ENCODE measurements at places on chromosomes 5 and 9.

GRCh38 chr9:123761905-123762605, 167.9 kb downstream of the DENND1A start:
- no peak for DNase-seq

DNA sequence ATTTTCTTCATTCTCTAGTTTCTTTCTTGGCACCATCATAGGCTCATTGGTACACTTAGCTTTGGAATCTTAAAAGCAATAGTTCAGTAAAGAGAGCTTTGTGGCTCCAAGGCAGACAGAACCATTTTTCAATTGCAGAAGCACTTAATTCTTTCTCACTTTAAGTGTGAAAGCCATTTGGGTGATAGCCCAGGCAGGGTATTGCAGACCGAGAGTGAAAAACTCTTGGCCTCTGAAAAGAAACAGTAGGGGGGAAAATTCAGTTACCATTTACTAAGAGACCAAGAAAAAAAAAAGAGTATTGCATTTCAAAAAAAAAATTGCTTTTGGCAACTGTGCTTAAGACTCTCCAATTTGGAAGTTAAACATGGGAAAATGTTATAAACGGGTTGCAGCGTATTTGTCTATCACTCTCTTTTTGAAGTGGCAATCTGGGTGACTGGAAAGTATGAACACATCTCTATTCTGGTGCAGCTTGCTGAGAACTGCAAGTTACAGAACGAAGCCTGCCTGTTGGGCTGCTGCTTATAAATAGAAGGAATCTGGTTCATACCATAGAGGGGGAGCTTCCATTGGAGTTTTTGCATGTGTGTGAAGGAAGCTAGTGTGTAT, 170.5 kb downstream of the TLE4 start:
- DNase-seq, result no peak

DNA sequence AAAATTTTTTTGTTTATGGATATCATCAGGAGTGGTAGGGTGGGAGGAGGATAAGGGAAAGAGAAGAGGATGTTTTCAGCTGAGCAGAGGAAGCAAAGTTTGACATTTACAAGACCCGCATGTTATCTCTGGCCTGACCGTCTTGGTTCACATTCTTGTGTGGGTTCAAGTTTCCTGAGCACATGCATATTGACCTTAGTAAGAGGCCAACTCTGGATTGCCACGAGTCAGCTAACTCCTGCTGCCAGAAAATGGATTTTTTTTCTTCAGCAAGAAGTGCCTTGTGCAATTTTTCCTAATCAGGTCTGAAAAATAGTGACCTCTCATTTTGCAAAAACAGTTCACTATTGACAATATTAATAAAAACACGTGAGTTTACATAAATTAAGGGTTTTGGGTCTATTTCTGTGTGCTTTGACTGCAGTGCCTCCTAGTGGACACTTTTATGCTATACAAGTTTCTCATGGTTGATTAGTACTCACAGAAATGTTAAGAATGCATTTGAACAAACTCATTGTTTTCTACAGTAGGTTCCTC, 27.1 kb upstream of the BASP1 start:
- peak; percentile 60 for DNase-seq

DNA sequence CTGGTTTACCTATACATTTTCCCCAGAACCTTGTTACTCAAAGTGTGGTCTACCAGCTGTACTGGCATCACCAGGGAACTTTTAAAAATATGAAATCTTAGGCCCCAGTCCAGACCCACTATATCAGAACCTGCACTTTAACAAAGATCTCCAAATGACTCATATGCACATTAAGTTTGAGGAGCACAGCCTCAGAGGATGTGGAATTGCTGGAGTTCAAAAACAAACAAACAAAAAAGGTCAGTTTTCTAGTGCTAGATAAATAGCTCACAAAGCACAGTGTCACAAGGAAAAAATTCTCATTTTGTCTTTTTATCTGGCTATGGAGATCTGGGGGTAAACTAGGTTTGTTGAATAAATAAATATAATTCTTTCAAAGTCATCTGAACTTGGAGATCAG, 68.9 kb upstream of the ANKRD55 start:
- no peak for DNase-seq

- DNase-seq, result no peak
Measured at GRCh38 chr9:127589955-127590370, 22.1 kb upstream of the STXBP1 start.

DNA sequence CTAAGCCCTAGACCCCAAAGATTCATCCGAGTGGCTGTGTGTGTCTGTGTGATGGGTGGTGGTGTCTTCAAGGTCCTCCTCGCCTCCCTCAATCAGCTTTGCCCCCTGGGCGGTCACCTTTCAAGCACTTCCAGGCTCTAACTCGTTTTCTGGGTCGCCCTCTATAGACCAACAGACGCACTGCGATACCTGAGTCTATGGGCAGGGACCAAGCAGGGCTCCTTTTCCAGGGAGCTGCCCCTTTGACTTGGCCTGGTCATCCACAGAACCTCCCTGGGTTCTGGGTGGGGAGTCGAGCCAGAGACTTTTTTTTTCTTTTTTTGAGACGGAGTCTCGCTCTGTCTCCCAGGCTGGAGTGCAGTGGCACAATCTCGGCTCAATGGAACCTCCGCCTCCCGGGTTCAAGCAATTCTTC, 1.1 kb downstream of the SLC27A4 start:
- no peak for DNase-seq

DNA sequence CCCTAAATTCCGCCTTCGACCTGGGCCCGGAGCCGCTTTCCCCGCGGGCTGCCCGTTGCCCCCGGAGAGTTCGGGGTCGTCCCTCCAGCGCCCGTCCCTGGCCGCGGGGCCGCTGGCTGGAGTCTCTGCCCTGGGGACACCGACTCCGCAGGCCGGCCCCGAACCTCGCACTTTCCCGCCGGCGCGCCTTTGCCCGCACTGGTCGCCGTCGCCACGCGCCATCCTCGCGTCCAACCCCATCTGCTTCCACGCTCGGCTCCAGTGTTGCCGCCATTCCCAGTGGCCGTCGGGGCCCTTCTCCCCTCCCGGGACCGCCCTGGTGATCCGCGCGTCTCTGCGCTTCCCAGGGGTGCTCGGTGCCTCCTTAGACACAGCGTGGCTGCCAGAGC, 11.0 kb downstream of the LHX3 start:
- no peak for DNase-seq

DNA sequence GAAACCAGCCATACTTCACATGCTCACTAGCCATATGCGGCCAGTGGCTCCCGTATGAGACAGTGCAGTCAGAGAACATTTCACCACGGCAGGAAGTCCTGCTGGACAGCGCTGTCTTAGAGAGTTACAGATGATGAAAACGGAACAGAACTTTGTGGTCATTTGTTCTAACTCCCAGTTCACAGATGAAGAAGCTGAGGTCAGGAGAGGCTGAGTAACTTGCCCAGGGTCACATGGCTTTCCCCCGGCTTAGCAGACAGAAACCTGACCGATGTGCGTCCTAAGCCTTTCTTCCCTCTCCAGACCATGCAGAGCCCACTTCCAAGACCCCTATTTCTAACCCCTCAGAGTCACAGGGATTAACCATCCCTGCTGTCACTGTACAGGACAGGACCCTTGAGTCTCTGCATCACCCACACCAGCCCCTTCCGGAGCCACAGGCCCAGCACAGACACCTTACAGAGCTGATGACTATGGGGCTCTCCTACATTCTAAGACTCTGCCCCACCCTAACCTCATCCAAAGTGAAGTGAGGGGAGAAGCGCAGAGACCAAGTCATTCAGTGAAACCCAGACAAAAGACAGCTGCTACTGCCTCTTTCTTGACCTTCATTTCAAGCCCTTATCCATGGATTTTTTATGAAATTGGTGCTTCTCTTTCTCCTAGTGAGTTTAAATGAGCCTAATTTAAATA, 86.9 kb downstream of the PTPN3 start:
- no peak for DNase-seq

- DNase-seq, result no peak
Measured at GRCh38 chr5:123093111-123093600, 4.1 kb downstream of the PRDM6 start.

DNA sequence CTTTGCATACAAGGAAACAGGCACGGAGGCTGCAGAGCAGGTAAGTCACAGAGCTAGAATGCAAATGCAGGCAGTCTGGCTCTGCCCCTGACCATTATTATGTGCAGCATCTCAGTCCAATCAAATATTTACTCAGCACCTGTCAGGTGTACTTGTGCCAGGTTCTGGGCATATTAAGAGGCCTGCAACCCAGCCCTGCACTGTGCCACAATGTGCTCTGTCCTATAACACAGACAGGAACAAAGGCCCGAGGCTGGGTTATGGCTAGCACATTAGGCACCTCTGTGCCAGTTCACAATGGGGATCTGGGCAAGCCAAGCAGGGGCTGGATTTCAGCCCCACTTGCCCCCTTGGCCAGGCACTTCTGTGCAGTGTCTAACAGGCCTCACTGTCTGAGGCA, 14.0 kb downstream of the ARL15 start:
- DNase-seq, result peak; percentile 11

DNA sequence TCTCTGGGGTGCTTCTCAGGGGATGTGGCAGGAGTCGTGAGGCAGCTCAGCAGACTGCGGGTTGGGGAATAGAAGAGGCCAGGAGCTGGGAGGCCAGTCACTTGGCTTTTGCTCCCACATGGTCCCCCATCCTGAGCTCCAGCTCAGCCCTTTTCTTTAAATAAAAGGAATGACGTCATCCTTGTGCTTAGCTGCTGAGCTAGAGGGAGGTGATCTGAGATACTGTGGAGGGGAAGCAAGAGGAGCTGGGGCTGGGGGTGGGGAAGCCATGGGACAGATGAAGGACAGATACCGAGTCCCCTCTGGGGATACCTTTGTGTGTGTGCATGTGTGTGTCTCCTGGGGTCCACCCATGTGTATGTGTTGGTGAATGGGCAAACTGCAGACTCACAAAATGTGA, 89.0 kb upstream of the ARAP3 start:
- DNase-seq, result no peak
